ENCODE measurements at places on chromosomes 7 and 10.
A peak's percentile ranks its signal among the peaks of the same experiment; 100 is the strongest.

DNA sequence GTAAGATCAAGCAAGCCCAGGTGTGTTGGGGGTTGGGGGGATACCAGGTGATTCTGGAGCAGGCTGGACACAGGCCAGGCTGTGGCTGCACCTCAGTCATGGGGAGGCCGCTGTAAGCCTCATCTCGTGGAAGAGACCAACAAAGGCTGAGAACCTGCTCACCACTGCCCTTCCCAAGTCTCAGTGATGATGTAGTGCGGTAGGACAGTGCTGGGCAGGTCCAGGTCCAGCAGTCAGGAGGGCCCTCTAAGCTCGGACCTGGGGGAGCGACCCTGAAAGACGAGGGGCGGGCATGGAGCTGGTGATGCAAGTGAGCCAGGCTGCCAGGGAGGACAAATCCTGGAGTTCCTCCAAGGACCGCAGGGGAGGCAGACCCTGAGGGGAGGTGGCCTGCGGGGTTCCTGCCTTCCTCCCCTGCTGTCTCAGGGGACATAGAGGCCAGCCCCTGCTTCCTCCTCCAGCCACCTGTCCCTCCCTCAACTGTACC is 3.3 kb upstream of the PWWP2B start:
- no peak for DNase-seq

DNA sequence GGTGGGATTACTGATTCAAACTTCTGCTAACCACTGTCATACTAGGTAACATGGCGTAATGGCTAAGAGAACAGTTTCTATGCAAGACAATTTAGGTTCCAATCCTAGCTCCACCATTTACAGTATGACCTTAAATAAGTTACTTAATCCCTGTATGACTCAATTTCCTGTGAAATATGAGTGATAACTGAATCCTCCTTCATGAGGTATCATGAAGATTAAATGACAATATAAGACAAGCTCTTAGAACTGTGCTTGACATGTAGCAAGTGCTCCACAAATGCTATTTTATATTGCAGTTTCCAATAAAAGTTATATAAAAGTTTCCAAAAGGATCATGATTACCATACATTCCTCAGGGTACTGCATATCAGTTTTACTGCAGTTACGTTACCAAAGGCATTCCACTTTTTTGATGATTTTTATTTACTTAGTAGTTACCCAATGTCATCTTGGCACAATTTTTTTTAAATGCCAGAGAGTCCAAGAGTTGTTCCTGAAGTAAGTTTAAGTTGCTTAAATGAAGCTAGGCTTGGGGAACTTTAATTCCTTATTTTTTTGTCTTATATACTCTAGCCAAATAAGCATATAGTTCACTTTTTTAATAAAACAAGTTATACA is 7.1 kb downstream of the DOCK4 start:
- no peak for DNase-seq

DNA sequence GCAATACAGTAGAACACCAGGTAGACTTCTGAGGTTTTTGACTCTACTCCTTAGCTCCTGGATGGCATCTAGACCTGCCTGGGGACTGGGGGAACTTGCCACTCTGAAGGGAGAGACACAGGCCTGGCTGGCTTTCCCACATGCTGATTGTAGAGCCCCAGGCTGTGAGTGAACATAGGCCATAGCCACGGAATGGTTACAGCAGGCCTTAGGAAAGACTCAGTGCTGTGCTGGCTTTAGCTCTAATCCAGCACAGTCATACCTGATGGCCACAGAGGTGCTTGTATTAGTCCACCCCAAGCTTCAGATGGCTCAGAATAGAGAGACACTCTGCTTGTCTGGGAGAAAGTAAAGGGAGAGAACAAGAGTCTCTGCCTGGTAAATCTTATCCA is 35.0 kb upstream of the ARHGAP12 start:
- no peak for DNase-seq

GRCh38 chr10:122417667-122418066 is 36.8 kb upstream of the ARMS2 start:
- DNase-seq = no peak

DNA sequence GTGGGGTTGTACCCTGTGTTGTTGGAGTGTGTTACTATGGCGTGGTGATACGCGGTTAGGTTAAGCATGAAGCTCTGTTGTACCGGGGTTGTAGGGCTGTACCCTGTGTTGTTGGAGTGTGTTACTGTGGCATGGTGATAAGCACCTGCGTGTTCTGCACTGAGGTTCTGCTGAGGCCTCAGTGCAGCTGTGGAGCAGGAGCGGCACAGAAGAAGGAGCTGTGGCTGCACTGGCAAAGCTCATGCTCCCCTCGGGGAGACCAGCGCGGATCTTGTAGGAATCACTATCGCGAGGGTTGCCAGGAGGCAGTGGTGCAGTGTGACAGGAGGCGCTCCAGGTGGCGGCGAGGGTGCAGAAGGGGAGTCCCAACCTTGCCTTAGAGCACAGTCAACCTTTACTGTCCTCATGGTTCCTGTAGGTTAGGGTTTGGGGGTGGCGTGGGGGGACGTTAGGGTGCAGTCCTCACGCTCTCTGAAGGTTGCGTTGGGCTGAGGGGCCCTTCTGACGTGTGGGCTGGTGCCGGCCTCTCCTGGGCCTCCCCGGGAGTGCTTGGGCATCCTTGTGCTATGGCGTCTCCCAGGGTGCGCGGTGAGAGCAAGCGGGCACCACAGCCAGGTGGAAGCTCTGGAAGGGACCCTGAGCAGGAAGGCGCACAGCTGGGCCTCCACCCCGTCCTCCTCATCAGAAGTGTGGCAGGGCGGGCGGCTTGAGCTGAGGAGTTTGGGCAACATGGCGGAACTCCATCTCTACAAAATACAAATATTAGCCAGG is 11.0 kb downstream of the DYNC2I1 start:
- no peak for DNase-seq

DNA sequence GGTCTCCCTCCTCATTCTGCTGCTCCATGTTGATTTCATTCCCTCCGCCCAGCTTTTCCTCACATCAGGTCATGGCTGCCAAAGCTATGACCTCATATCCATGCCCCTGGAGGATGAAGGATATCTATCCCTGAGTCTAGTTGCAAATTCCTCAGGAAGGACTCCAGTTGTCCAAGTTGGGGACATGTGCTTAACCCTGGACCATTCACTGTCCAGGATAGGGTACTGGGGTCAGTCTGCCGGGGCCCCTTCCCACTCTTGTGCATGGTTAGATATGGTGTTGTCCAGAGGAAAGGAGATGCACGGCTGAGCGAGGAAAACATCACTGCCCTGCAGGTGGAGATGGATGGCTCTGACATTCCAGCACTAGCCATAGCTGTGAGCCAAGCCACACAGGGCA is 51.9 kb upstream of the COMTD1 start:
- no peak for DNase-seq

DNA sequence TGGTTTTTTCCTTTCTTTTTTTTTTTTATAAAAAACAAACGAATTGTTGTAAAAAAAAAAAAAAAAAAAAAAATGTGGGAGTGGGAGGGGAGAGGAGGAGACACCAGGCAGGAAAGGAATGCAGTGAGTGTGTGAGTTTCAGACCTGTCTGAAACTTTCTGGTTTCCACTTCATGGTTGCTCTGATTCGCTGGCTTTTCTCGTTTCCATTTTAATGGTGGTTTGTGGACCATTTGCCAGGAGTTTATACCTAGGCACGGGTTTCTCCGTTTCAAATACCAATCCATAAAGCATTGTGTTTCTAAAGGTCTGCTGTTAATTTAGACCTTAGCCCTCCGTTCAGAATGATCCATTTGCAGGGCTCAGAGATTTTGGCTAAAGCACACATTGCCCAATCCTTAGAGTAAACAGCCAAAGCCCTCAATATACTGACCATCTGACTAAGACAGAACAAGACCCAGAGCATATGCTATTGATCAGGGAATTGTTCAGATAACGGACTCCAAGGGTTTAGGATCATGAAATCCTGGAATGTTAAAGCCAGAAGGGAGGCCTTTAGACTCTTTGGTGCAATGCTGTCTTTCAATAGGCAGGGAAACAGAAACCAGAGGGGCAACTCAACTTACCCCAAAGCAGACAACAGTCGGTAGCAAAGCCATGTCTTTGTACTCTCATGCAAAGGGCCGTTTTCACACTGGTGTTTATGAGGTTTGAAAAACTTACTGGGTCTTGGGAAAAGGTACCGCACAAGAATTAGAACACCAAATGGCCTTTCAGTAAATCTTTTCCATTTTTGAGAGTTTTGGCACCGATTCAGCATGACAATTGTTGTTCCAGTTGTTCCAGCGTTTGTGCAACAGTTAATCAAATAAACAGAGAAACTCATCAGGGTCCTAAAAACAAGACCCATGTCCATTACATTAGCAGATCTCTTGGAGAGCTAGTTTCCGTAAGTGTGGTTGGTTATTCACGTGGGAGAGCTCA is 94.3 kb upstream of the AGBL3 start:
- DNase-seq = no peak

DNA sequence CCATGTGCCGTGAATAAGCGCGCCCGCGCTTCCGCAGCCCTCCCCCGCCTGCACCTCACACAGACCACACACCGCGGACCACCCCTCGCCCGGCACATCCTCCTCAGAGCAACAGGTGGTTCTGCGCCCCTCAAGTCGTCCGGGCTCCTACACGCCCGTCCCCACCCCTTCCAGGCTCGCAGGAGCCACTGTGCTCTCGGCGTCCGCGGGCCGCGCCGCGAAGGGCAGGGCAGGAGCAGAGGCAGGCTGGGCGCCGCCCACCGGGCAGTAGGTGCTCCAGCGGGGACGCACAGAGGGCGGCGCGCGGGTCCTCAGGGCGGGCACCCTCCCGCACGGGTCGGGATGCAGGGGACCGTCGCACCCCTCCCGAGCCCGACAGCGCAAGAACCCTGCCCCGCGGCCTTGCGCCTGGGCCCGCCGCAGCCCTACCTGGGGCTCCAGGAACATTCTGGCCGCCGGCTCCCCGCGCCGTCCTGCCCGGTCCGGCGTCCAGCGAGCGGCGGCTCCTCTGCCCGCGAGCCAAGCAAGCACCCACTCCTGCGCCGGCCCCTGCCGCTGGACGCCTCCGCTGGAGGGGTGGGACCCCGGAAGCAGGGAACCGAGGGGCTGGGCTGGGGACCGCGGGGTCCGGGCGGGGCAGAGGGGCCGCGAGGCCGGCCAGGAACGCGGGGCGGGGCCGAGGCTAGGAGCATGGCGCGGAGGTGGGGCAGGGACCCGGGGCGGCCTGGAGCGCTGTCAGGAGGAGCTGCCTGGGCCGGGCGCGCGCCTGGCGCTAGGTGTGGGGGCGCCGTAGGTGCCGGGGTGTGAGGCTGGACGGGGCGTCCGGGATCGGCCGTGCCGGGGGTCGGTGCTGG is 37.4 kb downstream of the RASGEF1A start:
- peak; percentile 49 for DNase-seq

GRCh38 chr7:26326211-26326610 is 34.5 kb downstream of the SNX10 start:
- no peak for DNase-seq

- DNase-seq = no peak
Observed at GRCh38 chr10:70932392-70933196, 44.2 kb upstream of the PCBD1 start.

- no peak for DNase-seq
Observed at GRCh38 chr10:76721891-76722505, 915.6 kb downstream of the KCNMA1 start.

- no peak for DNase-seq
Observed at GRCh38 chr10:62399211-62399610, 25.0 kb downstream of the ZNF365 start.

DNA sequence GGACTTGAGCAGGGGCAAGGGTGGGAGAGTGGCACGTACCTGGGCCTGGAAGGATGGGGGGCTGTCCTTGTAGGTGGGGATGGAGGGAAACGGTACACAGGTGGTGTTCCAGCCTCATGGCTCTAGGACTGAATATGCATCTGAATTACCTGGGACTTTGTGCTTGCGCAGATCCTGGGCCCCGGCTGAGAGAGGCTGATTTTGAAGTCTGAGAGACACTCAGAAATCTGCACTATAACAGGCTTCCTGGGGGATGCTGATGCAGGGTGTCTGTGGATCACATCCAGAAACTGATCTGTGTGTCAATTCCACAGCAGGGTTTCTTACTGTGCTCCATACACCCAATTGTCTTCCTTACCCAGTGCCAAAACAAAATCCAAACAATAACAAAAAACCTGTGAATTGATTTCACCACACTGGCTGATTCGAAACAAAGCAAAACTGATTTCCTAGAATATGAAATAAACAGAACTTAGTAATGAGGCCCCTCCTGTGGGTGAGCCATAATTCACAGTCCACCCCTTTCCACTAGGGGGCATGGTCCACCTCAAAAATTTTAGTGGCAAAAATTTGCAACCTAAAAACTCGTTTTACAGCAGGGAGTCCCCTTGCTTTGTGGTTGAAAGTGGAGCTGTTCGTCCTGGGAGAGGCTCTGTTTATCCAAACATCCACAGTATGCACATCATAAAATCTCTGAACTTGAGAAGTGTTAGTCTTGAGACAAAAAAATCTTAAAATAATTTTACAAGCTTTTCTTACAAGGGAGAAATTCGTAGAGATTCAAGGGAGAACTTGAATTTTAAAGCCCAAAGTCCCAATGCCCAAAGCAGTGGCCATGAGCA is 32.0 kb upstream of the PLEKHA1 start:
- peak; percentile 53 for DNase-seq

GRCh38 chr7:17020250-17020649 is 138.5 kb upstream of the AGR3 start:
- no peak for DNase-seq

GRCh38 chr7:18350678-18351077 is 144.9 kb upstream of the HDAC9 start:
- no peak for DNase-seq

- no peak for DNase-seq
Observed at GRCh38 chr10:19730167-19730906, 85.9 kb upstream of the PLXDC2 start.

DNA sequence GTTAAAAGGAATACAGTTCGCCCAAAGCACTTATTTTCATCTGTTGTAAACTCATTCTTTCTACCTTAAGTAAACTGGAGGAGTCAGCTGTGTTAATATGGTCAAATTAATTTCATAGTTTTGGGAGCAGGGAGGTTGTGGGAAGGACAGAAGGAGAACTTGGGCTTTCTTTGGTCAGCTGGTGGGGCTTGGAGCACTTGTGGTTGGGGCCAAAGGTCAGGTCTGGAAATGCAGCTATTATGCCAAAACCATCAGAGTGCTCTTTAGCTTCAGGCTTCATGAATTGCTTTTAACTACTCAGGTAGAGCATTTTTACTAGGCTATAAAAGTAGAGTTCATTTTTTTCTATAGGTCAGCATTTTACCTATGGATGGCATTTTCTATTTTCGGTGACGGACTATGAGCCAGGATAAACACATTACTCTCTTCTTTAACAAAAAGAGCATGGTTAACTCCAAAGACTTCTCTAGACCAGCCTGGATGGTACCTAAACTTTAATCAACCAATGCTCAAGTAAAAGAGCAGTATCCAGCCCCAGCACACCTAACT is 30.0 kb downstream of the STEAP4 start:
- no peak for DNase-seq

GRCh38 chr10:43374194-43374593 is 2.8 kb downstream of the FXYD4 start:
- DNase-seq = no peak

All from stimulated activated naive CD8-positive, alpha-beta T cell treated with anti-CD3 and anti-CD28 coated beads, Interleukin-15, amount 100 ng/mL, for 72 hours (primary cell).